ENCODE measurements at places on chromosomes 6 and 20.
A peak's percentile ranks its signal among the peaks of the same experiment; 100 is the strongest.

GRCh38 chr6:114816678-114817077, 473.9 kb upstream of the HS3ST5 start:
- H3K4me3 ChIP-seq: no peak overlapping the region
- H3K27ac ChIP-seq: no peak overlapping the region
- no peaks in the 10 kb centered on the region for H3K27me3 ChIP-seq
- H3K4me1 ChIP-seq: no peaks in the 10 kb centered on the region
- no peak for DNase-seq

DNA sequence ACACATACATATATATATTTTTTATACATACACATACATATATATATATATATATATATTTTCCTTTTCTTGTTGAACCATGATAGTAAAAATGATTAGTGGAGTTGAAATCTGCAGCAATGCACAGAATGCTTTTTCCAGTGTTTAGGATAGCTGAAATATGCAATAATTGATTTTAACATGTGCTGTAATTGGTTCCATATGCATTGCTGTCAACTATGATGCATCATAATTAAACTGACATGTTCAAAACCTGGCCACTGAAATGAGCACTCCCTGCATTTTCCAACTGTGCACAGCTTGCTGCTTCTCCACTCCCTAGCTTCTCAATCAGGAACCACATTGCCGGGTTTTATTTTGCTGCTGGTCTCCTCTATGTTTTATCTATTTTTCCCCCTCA, 358.3 kb downstream of the PAX1 start:
- no peak for DNase-seq
- no peak overlapping the region for H3K4me3 ChIP-seq
- H3K27ac ChIP-seq: no peak overlapping the region

GRCh38 chr20:64047968-64048401, 1.5 kb downstream of the SOX18 start:
- peaks cover 8% of the 10 kb centered on the region for H3K4me1 ChIP-seq
- no peak for DNase-seq
- peaks cover 24% of the 10 kb centered on the region for H3K27me3 ChIP-seq
- H3K4me3 ChIP-seq: no peak overlapping the region
- H3K27ac ChIP-seq: no peak overlapping the region

GRCh38 chr20:55054453-55054852, 579.1 kb downstream of the DOK5 start:
- no peak overlapping the region for H3K27ac ChIP-seq
- H3K27me3 ChIP-seq: no peaks in the 10 kb centered on the region
- H3K4me1 ChIP-seq: no peaks in the 10 kb centered on the region
- H3K4me3 ChIP-seq: no peak overlapping the region
- no peak for DNase-seq

DNA sequence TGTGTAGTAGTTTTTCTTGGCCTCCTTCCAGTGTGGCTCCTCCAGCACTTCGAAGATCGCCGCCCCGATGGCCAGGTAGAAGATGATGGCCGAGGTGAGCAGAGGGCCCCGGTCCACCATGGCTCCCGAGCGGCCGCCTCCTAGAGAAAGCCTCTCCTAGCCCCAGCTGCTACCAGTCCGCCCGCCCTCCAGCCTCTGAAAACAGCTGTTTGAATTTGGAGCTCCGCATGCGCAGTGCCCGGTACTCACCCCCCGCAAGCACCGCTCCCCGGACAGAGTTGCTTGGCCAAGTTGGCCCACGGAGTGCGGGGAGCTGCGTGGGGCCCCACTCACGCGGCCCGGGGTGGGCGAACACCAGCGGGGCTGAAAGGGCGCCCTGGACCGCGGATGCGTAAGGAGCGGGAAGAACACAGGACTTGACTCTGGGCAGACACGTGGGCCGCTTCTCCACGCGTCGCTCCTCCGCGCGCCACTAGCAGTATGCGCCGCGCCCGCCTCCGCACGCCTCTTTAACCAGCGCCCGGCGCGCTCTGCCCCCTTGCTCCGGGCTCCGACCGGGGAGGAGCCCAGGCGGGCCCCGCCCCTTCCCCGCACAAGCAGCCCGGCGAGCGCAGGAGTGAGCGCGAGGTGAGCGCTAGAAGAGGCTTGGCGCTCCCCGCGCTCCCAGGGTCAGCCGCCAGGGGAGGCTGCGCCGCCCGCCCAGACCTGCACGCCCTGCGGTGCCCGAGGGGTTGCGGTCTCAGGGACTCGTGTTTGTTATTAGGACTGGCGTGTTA, at the start of gene KCNK5:
Gene KCNK5, minus strand, starts transcription at position 484 of the 776 bp plus-strand sequence. Its CDS starts 364 bp downstream, at position 120.
- H3K4me1 ChIP-seq: peaks cover 38% of the 10 kb centered on the region
- peak within 1 kb of the TSS; percentile 83 for H3K4me3 ChIP-seq
- peaks cover 3% of the 10 kb centered on the region for H3K27me3 ChIP-seq
- peaks cover 26% of the 10 kb centered on the region for H3K36me3 ChIP-seq

- peak overlapping the region; percentile 76 for H3K4me3 ChIP-seq
- peaks cover 94% of the 10 kb centered on the region for H3K4me1 ChIP-seq
- H3K27ac ChIP-seq: peak overlapping the region; percentile 79
Measured at GRCh38 chr20:32509639-32510066, 75.5 kb downstream of the NOL4L start.

GRCh38 chr20:54846948-54847347, 371.6 kb downstream of the DOK5 start:
- no peak overlapping the region for H3K27ac ChIP-seq
- DNase-seq: no peak
- no peaks in the 10 kb centered on the region for H3K27me3 ChIP-seq

GRCh38 chr6:116405652-116406356, 35.1 kb downstream of the DSE start:
- H3K27me3 ChIP-seq: peaks cover 3% of the 10 kb centered on the region
- peaks cover 17% of the 10 kb centered on the region for H3K4me1 ChIP-seq
- H3K36me3 ChIP-seq: no peaks in the 10 kb centered on the region
- H3K27ac ChIP-seq: no peak overlapping the region
- no peak overlapping the region for H3K4me3 ChIP-seq
- DNase-seq: no peak

- H3K4me3 ChIP-seq: no peak overlapping the region
- H3K4me1 ChIP-seq: peaks cover 14% of the 10 kb centered on the region
- no peak overlapping the region for H3K27ac ChIP-seq
- DNase-seq: no peak
- no peaks in the 10 kb centered on the region for H3K27me3 ChIP-seq
- H3K36me3 ChIP-seq: no peaks in the 10 kb centered on the region
Measured at GRCh38 chr6:25922301-25922700, 8.2 kb downstream of the SLC17A2 start.

GRCh38 chr6:11198663-11199603, 33.5 kb downstream of the NEDD9 start:
- DNase-seq: no peak
- H3K36me3 ChIP-seq: peaks cover 45% of the 10 kb centered on the region
- H3K27ac ChIP-seq: peak overlapping the region; percentile 81
- H3K4me3 ChIP-seq: no peak overlapping the region
- peaks cover 50% of the 10 kb centered on the region for H3K4me1 ChIP-seq
- no peaks in the 10 kb centered on the region for H3K27me3 ChIP-seq

GRCh38 chr6:114364301-114364700, 21.5 kb upstream of the HS3ST5 start:
- no peaks in the 10 kb centered on the region for H3K36me3 ChIP-seq
- no peak overlapping the region for H3K27ac ChIP-seq
- H3K4me3 ChIP-seq: no peak overlapping the region
- no peaks in the 10 kb centered on the region for H3K27me3 ChIP-seq
- H3K4me1 ChIP-seq: no peaks in the 10 kb centered on the region
- DNase-seq: no peak

DNA sequence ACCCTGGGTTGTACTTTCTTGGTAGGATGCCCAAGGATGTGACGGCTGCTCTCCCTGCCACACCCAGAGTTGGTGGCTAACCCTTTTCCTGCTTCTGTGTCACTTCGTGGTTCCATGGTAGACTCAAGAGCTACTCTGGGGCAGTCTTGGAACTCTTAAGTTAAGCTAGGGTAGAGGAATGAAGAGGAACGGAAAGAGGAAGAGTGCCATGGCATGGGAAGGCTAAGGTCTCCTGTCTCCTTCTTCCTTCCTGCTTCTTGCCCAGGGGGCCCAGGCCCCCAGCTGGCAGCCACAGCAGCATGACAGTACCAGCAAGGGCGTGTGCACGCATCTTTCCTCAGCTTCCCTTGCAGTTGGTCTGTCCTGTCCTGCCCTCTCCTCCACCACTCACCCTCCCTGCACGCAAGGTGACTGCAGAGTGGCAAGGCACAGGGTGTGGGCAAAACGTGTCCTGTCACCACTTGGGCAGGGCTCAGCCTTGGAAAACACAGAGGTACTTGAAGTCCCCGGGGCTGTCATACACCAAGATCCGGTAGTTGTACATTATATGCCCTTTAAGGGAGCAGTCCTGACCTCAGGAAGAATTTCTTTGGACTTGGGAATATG, 39.8 kb upstream of the TGM3 start:
- H3K36me3 ChIP-seq: no peaks in the 10 kb centered on the region
- no peak for DNase-seq
- H3K4me3 ChIP-seq: no peak overlapping the region
- H3K27me3 ChIP-seq: peaks cover 25% of the 10 kb centered on the region

- DNase-seq: no peak
- H3K4me3 ChIP-seq: no peak overlapping the region
- H3K27ac ChIP-seq: no peak overlapping the region
- peaks cover 29% of the 10 kb centered on the region for H3K4me1 ChIP-seq
- H3K36me3 ChIP-seq: no peaks in the 10 kb centered on the region
- no peaks in the 10 kb centered on the region for H3K27me3 ChIP-seq
Measured at GRCh38 chr6:11492464-11493290, 44.9 kb upstream of the TMEM170B start.

DNA sequence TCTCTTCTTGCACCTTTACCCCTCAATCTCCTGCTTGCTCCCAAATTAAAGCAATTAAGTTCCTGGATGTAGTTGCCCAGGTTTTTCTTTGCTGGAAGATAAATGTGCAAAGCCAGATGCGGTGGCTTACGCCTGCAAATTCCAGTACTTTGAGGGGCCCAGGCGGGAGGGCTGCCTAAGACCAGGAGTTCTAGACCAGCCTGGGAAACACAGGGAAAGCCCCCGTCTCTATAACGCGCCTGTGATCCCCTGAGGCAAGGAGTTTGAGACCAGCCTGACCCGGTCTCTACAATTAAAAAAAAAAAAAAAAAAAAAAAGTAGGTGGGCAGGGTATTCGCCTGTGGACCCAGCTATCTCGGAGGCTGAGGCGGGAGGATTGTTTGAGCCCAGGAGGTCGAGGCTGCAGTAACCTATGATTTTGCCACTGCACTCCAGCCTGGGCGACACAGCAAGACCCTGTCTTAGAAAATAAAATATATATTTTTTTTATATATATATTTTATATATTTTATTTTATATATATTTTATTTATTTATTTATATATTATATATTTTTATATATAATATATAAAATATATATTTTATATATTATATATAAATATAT, 461 bp upstream of the DCDC2 start:
- H3K4me1 ChIP-seq: peaks cover 19% of the 10 kb centered on the region
- peak overlapping the region; percentile 65 for H3K4me3 ChIP-seq
- no peaks in the 10 kb centered on the region for H3K36me3 ChIP-seq
- no peak for DNase-seq

DNA sequence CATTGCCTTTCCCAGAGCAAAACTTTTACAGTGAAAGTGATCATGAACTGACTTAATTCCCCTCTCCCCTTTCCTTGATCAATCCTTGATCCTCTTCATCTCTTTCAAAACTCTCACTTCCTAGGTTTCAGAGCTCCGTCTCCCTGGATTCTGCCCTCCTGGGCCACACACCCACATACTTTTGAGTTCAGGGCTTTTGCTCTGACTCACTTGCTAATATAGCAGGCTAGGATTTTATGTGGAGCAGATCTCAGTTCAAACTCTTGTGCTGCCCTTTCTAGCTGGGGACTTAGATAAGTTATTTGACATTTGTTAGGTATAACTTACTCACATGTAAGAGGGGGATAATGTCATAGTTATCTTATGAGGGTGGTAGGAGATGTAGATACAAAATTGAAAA, 109.1 kb upstream of the MLIP start:
- no peaks in the 10 kb centered on the region for H3K4me1 ChIP-seq
- no peak for DNase-seq
- no peak overlapping the region for H3K4me3 ChIP-seq
- no peaks in the 10 kb centered on the region for H3K36me3 ChIP-seq
- H3K27me3 ChIP-seq: peaks cover 2% of the 10 kb centered on the region
- no peak overlapping the region for H3K27ac ChIP-seq

DNA sequence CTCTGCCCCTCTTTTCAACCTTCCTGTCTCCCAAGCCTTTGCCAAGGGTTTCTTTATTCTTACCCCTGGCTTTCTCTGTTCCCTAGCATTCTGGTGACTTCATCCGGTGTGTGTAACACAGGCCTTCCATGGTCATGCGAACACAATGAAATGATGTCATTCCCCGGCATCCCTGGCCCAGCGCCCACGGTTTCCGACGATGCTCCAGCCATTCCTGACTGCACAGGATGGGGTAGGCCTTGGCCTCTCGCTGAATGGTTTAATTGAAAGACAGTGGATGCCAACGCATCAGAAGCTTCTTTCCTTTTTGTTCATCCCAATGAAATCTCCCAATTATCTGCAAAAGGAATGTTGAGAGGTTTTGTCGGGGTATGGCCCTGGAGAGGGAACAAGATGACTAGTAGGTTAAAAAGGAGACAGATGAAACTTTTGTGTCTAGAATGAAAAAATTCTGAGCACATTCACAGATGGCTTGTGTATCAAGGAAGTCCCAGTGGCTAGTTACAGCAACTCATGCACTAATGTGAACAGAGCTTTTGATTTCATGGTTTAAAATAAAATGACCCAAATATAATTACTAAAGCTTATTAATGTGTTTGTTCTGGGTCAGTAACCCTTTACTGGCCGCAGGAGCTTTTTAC, 655.0 kb downstream of the QKI start:
- no peak overlapping the region for H3K4me3 ChIP-seq
- H3K36me3 ChIP-seq: no peaks in the 10 kb centered on the region
- H3K27ac ChIP-seq: no peak overlapping the region
- peaks cover 4% of the 10 kb centered on the region for H3K27me3 ChIP-seq

GRCh38 chr6:7439228-7439627, 49.6 kb downstream of the RIOK1 start:
- H3K4me1 ChIP-seq: peaks cover 14% of the 10 kb centered on the region
- no peak overlapping the region for H3K27ac ChIP-seq

GRCh38 chr6:168179702-168180382, 100.8 kb upstream of the FRMD1 start:
- no peaks in the 10 kb centered on the region for H3K4me1 ChIP-seq
- no peak overlapping the region for H3K27ac ChIP-seq
- DNase-seq: no peak
- no peaks in the 10 kb centered on the region for H3K36me3 ChIP-seq

DNA sequence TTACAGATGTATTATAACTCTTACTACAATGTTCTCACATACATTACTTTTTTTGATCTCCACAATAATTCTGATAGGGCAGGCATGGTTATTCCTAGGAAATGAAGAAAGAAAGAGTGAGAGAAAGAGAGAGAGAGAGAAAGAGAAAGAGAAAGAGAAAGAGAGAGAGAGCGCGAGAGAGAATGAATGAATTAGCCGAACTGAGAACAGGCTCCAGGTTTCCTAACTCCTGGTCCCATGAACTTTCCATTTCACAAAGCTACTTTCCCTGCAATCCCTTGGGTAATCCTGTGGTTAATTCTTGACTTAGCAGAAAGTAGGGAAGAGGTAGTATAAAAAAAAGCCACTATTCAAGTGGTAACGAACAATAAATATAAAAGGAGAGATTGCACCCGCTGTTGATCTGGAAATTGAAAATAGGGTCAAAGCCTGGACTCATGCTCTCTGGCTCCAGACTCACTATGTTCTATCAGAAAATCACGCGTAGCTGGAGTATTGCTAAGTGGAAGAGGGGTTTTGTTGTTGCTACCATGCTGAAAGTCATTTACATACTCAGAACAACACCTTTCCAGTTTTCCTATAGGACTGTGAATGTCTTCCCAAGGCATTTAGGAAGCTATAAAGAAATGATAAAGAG, 131.2 kb downstream of the CCDC170 start:
- H3K27me3 ChIP-seq: peaks cover 8% of the 10 kb centered on the region
- no peaks in the 10 kb centered on the region for H3K36me3 ChIP-seq
- H3K4me3 ChIP-seq: no peak overlapping the region
- no peak for DNase-seq
- no peak overlapping the region for H3K27ac ChIP-seq
- H3K4me1 ChIP-seq: peaks cover 16% of the 10 kb centered on the region
